Activated T-helper 1 cell treated with anti-CD3 and anti-CD28 coated beads, Interleukin-2, amount 50 U/mL, for 16 hours (primary cell): ENCODE measurements at places on chromosomes 6 and 20.

- no peak for DNase-seq
Observed at GRCh38 chr6:148464319-148465010, 121.8 kb downstream of the SASH1 start.

DNA sequence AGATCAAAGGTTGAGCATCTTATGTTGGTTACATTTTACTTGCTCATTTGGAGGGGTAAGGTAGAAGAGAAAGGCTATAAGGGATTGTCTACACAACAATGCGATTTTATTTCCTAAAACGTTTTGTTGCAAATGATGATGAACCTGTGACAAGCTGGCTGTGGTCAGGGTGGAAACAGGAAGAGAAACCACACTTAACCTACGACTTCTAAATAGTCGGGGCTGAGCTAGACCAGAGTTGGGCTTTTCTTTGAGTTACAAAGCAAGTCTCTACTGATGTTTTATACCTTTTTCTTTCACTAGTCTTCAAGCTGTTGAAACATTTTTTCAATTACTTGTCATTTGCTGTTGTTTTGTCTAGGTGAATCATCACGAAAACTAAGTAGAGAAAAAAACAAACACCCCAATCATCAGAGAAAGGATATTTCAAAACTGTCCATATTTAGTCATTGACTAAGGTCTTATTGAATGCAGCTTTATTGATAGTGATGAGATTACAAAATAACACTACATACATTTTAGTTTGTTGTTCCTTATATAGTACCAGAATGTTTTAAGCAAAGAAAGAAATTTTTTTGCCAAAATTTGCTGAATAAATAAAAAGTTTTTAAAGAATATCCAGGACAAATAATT lies 18.0 kb downstream of the KLHL31 start:
- no peak for DNase-seq

DNA sequence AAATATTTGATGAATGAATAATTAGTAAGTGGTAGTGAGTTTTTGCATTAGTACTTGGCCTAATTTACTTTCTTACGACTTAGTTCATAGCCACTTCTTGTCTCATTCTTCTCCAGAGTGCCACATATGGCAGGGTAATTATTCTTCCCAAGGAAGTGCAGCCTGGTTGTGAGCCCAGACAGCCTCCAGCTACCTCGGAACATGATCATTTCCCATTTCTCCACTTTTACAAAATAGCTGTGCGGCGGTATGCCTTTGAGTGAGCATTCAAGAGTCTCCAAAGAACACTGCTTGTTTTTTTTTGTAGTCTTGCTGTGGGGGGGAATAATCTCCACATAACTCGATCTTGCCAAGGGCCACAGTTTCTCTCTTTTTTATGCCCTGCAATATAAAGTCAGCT lies 765.0 kb downstream of the HDGFL1 start:
- no peak for DNase-seq

- no peak for DNase-seq
Observed at GRCh38 chr20:31811796-31812728, 7.1 kb upstream of the MYLK2 start.

DNA sequence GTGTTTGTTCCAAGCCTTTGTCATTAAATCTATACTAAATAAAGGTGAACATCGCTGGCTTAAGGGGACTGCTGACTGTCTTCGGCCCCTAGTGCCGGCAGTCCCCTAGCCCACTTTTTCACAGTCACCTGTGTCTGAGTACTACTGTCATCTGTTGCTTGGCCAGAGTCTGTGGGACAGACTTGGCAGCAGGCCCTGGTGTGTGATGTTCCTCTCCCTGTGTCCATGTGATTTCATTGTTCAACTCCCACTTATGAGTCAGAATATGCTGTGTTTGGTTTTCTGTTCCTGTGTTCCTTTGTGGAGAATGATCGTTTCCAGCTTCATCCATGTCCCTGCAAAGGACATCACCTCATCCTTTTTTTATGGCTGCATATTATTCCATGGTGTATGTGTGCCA lies 133.4 kb downstream of the HAO1 start:
- DNase-seq: no peak

GRCh38 chr6:91387290-91388059 lies 800.6 kb upstream of the MAP3K7 start:
- DNase-seq: no peak

DNA sequence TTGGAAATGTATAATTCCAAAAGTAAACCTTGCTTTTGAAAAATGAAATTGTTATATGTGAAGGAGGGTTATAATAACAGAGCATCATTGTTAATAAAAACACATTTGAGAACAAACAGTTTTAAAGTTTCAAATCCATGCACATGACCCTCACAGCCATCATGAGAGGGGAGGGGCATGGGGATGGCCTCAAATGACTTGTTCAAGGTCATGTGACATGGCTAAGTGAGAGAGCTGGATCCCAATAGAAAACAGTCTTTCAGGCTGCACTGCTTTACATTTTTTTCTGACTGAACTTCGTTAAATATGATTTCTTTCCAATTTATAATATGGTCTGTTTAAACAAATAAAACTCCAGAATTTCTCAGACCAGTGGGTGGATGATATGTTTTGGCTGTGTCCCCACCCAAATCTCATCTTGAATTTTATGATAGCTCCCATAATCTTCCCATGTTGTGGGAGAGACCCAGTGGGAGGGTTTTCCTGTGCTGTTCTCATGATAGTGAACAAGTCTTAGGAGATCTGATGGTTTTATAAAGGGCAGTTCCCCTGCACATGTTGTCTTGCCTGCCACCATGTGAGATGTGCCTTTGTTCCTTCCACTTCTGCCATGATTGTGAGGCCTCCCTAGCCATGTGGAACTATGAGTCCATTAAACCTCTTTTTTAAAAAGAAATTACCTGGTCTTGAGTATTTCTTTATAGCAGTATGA lies 66.0 kb downstream of the DTD1 start:
- DNase-seq: no peak

DNA sequence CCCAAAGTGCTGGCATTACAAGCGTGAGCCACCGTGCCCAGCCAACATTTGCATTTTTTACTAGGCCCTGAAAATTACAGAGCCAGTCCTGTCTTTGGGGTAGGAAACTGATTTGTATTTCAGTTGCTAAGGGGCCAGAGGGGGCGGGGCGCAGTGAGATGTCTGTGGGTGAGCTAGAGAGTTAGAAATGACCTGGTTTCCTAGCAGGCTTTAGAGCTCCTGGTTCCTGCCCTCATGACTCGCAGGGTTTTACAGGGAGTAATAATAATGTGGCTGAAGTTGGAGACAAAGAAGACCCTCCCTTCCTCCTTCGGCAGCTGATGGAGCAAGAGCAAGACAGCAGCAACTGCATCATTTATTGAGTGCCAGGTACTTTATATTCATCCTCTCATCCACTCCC lies 131.5 kb downstream of the TFAP2C start:
- DNase-seq: no peak

DNA sequence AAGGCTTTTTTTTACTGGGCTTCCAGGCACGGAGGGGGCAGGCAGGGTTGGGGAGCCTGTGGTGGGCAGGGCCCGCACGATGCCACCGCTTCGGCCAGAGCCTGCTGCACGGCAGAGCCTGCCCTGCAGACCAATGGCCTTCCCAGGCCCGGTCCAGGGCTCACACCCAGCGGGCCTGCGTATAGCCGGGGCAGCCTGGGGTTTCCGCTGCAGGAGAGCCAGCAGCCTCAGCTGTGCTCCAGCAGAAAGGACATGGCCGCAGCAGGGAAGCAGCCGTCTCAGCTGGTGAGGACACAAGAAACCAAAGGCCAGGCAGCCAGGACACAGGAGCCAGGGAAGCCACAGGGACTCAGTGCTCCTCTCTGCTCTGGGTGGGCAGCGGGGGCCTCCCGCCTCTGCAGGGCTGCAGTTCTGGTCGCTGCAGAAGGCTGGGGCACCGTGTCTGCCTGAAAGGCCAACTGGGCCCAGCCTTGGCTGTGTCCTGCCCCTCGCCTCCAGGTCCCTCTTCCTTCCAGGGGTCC lies 90.6 kb downstream of the TTLL2 start:
- no peak for DNase-seq

DNA sequence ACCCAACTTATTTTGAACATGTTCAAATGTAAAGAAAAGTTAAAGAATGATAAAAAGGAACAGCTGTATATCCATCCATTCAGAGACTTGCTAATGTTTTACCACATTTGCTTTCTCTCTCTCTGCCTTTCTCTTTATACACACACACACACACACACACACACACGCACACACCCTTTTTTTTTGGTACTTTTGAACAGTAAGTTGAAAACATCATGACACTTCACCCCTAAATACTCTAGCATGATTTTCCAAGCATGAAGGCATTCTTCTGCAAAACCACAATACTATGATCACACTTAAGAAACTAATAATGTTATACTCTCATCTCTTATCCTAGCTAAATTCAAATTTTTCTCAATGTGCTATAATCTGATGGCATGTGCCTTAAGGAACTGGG lies 192.3 kb downstream of the UTRN start:
- no peak for DNase-seq

GRCh38 chr6:111119571-111120329 lies 32.4 kb downstream of the SLC16A10 start:
- DNase-seq: no peak

DNA sequence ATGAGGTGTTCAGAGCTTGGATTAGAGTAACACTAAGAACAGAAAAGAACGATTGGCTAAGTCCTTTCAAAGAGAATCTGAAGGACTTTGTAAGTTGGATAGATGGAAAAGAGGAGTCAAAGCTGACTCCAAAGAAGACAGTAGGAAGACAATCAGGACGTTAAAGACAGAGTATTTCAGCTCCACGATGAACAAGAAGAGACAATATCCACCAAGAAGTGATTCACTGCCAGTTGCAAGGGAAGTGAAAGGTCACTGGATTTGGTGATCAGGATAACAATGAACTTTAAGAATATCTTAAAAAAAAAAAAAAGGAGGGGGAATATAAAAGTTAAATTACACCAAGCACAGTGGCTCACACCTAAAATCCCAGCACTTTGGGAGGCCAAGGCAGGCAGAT lies 17.9 kb downstream of the REPS1 start:
- DNase-seq: no peak

GRCh38 chr6:144155529-144155928 lies 5.2 kb downstream of the STX11 start:
- DNase-seq: no peak

DNA sequence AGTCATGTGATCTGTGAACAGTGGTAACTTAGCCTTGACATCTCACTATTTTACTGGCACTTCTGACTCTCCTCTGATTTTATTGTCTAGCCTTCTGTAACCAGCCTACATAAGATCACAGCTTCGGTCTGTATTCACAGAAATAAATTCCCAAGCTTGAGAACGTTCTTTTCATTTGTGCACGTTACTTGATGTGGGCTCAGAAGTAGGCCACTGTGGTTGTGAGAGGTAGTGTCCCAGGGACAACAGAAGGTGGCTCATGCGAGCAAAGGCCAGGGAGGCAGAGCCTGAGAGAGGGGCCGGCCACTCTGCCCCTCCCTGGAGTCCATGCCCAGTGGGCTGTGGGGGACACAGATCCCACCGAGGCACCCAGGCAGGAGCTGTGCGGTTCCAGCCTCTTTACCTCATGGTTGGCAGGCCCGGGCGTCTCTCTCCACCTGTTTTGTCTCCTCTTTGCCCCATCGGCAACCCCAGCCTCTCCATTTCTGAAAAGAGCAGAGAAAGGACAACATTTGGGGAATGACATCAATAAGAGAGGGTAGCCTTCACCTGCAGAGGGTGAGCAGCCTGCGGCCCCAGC lies 207.5 kb upstream of the CST7 start:
- DNase-seq: no peak

DNA sequence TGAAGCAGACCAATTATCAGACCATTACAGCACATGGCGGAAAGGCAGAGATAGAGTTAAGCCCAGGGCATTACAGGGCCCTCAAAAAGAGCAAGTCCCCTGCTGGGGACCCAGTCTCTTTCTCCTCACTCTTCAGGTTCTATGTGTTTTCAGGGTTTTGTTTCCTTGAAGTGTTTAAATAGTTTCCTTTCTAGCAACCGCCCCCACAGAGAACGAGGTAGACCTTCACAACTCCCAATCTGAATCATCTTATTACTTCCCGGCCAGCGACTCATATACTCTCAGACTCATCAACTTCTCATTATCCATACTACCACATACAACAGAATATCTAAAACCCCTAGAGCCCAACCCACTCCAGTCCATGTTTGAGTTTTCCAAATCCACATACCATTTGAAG lies 526.6 kb upstream of the ARID1B start:
- DNase-seq: no peak

- DNase-seq: no peak
Observed at GRCh38 chr6:49551078-49551865, 804 bp downstream of the C6orf141 start.

GRCh38 chr6:79719248-79719960 lies 88.3 kb downstream of the SH3BGRL2 start:
- no peak for DNase-seq

- DNase-seq: no peak
Observed at GRCh38 chr20:20780127-20780824, 67.8 kb upstream of the RALGAPA2 start.

- DNase-seq: no peak
Observed at GRCh38 chr6:11432713-11433450, 104.7 kb upstream of the TMEM170B start.

GRCh38 chr6:47733879-47734558 lies 35.6 kb downstream of the ADGRF4 start:
- DNase-seq: no peak

DNA sequence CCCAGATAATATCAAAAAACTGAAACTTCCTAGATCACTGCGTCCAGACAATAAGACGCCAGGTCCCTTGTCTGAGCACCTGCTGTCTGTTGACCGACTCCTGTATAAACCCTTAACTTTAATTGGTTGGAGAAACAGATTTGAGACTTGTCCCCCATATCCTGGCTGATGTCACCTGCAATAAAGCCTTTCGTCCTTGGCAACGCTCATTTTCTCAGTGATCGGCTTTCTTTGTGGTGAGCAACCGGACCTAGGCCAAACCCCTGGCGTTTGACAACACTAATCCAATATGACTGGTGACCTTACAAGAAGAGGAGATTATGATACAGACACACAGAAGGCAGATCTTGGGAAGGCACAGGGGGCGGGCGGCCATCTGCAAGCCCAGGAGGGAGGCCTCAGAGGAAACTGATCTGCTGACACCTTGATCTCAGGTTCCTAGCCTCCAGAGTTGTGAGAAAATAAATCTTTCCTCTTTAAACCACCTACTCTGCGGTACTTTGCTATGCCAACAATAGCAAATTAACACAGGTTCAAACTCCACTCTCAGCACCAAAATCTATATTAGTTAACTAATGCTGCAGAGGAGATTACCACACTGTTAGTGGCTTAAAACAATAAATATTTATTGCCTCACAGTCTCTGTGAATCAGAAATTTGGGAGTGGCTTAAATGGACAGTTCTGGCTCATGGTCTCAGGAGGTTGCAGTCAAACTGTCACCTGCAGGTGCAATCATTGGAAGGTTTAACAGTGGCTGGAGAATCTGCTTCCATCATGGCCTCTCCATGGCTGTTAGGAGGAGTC lies 178.7 kb downstream of the OTOR start:
- DNase-seq: no peak

DNA sequence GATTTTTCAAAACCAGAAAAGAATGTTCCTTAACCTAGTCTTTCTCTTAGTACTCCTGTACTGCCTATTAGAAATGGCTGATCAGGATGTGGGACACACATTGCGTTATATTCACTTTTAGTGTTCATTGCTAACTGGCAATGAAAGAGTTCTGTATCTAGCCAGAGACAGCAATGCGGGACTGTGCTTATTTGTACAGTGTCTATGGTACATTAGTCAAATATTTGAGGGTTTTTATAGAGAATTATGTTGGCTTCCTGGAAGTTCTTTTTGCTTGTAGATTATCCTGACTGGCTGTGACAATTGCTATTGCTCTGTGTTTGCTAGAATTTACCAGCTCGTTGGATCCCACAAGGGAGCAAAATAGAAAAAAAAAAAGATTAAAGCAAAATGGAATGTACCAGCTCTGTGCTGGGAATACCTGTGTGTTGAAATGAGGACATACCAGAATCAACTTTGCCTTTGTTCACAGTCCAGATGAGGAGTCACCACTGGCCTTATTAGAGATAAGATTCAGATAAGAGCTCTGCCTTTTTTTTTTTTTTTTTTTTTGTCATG lies 22.4 kb upstream of the IFNGR1 start:
- DNase-seq: no peak
